ENCODE measurements at places on chromosomes 2 and 18. TPM values are rescaled to one million over a fixed set of nuclear protein-coding genes. Genes with fewer than 3 reads are reported as not detected.

The ORMDL1 gene
- total RNA-seq = 59.7 TPM

DNA sequence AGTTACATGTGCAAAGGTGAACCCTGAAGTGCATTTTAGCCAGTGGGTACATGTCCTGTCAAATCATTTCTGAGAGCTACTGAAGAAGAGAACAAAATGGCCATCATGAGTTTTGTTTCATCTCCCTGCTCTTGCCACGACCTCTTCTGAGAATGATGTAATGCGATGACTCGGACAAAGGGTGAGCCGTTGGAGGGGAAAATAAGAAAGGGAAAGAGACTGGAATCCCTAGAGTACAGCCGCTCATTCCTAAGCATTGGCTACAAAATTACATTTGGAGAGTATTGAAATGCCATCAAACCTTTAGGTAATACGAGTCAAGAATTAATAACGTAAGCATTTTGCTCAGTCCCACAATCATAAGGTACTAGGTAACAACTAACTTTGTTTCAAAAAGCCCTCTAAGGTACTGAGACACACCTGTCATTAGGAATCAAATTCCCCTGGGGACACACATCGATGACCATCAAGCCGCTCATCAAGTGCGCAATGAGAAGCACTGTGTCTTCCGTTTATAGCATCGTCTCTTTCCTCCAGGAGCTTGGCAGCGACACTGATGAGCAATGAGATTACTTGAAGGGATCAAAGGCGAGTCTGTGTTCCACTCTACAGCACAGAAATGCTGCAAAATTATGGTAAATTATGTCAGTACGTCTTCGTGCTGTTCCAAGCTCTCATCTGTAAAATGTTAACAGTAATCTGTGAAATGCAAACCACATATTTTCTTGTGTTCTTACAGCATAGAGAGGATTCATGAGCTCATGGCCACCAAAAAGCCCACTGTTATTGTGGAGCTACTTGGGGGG, 97.3 kb upstream of the PIEZO2 start:
- no peak for DNase-seq

The POU3F3 gene
- not detected for total RNA-seq

GRCh38 chr2:233491326-233491725, 75.3 kb downstream of the USP40 start:
- DNase-seq = no peak

DNA sequence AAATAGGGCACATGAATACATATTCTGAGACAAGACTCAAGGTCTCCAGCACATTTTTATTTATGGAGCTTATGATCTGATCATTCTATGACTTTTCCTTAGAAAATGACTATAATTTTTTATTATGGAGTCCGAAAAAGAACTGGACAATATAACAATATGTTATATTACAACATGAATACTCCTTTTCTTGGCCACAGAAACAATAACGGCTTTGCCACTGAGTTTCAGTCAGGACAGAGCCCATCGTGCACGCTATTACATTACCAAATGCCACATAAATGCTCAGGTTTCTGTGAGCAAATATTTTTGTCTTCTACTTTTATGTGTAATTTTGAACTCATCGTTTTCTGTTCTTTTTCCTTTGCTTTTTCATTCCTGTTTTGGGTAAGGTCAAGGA, 509.2 kb upstream of the ZEB2 start:
- no peak for DNase-seq

GRCh38 chr2:97911206-97911921, 84.4 kb downstream of the TMEM131 start:
- DNase-seq = no peak

DNA sequence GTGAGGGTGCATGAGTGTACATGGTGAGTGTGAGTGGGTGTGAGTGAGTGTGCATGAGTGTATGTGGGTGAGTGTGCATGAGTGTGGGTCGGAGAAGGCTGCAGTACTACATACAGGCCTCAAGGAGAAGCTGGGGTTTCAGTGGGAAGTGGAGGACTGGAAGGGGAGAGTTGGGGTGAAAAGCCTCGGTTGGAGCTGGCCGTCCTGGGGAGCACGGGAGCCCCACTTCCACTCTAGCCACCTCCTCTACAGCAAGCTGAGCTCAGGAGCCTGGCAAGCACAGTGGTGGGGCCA, 68.7 kb upstream of the HPCAL1 start:
- DNase-seq = no peak

The UGT1A5 gene
- not detected for total RNA-seq

The TRMT61B gene
- 21.3 TPM for total RNA-seq
